ENCODE measurements at places on chromosomes 11 and 22.
A peak's percentile ranks its signal among the peaks of the same experiment; 100 is the strongest.

DNA sequence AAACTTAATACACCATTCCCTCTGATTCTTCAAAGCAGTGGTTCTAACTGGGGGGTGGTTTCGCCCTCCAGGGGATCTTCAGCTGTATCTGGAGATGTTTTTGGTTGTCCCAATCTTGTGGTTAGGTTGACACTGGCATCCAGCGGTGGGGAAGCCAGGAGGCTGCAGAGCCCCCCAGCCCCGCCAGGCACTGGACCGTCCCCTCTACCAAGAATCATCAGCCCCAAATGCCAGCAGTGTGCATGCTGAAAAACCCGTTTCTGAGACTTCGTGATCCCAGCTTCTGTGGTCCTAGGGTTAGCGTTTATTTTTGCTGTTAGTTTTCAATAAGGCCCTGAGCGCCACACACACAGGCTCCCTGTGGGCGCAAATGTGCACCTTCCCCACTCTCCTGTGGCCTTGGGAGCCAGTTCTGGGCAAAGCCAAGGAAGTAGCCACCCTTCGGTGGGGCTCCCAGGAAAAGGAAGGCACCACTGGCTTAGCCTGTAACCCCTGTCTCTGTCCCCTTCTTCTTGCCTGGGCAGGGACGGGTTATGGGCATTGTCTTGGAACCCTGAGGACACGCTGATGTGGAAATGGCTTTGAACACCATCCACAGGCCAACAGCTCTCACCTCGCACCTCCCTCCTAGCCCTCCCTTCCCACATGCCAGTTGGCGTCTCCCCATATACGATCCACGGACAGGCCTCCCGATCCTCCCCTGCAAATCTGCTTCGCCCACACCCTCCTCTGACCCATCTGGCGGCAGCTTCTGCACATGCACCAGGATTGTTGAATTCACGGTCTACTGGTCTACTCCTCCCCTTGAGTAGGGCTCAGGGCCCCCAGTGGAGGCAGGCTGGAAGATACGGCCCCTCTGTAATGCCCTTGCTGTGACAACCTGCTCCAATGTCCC lies 71.4 kb upstream of the CCND1 start:
- H3K27ac ChIP-seq = no peak overlapping the region
- H3K4me1 ChIP-seq = peaks cover 19% of the 10 kb centered on the region
- no peak overlapping the region for H3K4me3 ChIP-seq
- DNase-seq = no peak
- peaks cover 8% of the 10 kb centered on the region for H3K27me3 ChIP-seq
- no peaks in the 10 kb centered on the region for H3K36me3 ChIP-seq

GRCh38 chr11:16779436-16779835 lies 41.0 kb downstream of the C11orf58 start:
- H3K4me1 ChIP-seq = peaks cover 42% of the 10 kb centered on the region
- no peak for DNase-seq
- H3K27me3 ChIP-seq = peaks cover 3% of the 10 kb centered on the region
- no peaks in the 10 kb centered on the region for H3K36me3 ChIP-seq
- no peak overlapping the region for H3K27ac ChIP-seq

DNA sequence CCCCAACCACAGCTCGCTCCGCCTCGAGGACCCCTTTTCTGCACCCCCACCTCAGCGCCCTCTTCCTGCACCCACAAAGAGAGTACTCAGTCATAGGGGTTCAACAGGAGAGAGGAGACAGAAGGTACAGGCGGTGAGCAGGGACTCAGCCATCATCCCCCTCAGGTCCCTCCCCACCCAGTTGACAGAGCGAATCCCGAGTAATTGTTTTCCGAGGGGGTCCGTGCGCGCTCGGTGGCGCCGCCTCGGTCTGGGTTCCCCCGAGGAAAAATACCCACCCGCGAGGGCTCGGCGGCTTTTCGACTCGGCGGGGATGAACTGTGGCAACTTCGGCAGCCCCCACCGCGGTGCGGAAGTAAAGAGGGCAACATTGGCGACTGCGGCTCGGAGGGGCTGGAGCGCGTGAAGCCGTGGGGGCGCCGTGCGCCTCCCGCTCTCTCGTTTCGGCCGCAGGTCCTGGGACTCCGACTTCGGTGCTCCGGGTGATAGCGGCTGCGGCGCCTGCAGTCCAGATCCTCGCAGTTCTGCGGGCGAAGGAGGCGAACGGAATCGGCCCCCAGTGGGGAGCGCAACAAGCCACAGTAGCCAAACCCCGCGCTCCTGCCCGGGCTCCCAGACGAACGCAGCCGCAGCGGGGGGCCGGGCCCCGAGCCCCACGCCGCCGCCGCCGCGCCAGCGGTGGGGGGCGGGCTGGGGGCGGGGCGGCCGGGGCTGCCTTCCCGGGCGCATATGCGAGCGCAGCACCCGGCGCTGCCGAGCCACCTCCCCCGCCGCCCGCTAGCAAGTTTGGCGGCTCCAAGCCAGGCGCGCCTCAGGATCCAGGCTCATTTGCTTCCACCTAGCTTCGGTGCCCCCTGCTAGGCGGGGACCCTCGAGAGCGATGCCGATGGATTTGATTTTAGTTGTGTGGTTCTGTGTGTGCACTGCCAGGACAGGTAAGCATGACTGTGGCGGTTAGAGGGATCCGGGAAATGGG lies at the start of gene NELL1:
TSS of gene NELL1 (plus strand) at position 743 of the 976 bp plus-strand sequence.
- H3K27me3 ChIP-seq = peaks cover 88% of the 10 kb centered on the region
- H3K4me3 ChIP-seq = peak within 1 kb of the TSS; percentile 88
- H3K36me3 ChIP-seq = no peaks in the 10 kb centered on the region
- peak within 1 kb of the TSS; percentile 29 for H3K27ac ChIP-seq
- peak; percentile 65 for DNase-seq
- peaks cover 25% of the 10 kb centered on the region for H3K4me1 ChIP-seq

GRCh38 chr11:21514316-21514715 lies 678.6 kb upstream of the ANO5 start:
- H3K27ac ChIP-seq = no peak overlapping the region
- no peak overlapping the region for H3K4me3 ChIP-seq
- peaks cover 4% of the 10 kb centered on the region for H3K27me3 ChIP-seq
- no peaks in the 10 kb centered on the region for H3K4me1 ChIP-seq

- no peak overlapping the region for H3K4me3 ChIP-seq
- no peak overlapping the region for H3K27ac ChIP-seq
- H3K36me3 ChIP-seq = no peaks in the 10 kb centered on the region
- peaks cover 38% of the 10 kb centered on the region for H3K4me1 ChIP-seq
- DNase-seq = no peak
- peaks cover 3% of the 10 kb centered on the region for H3K27me3 ChIP-seq
Measured at GRCh38 chr11:29124470-29124869, 892.4 kb downstream of the KCNA4 start.

DNA sequence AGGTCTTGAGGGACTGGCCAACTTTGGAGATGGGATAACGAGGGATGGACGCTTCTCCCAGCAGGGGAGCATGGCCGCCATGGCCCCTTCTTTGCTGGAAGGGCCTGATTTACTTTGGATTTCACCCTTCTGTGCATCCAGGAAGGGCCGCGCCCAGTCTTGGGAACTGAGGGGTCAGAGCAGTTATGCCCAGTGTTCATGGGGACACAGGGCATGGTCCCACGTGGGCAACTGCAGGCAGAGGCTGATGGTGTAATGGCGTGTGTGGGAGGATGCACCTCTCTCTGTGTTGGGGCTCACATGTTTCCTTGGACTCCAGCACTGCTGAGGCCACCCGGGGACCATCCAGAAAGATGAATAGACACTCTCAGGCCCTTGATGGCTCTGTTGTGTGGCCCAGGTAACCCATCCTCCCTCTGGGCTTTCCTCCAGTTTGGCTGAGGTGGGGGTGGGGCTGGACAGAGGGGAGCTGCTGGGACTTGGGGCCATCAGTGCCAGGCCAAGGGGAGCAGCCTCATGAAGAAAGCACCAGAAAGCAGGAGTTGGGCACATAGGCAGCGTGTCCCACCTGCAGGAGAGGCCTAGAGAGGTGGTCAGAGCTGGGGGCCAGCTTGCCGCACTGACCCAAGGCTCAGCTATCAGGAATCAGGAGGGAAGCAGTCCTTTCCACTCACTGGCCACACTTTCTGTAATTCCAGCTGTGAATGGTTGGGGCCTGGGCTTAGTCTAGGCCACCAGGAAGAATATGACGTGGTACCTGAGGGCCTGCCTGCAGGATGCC lies 1033.9 kb downstream of the TBC1D22A start:
- DNase-seq = no peak
- no peaks in the 10 kb centered on the region for H3K36me3 ChIP-seq
- H3K4me1 ChIP-seq = no peaks in the 10 kb centered on the region
- no peak overlapping the region for H3K27ac ChIP-seq
- no peak overlapping the region for H3K4me3 ChIP-seq
- peaks cover 2% of the 10 kb centered on the region for H3K27me3 ChIP-seq

DNA sequence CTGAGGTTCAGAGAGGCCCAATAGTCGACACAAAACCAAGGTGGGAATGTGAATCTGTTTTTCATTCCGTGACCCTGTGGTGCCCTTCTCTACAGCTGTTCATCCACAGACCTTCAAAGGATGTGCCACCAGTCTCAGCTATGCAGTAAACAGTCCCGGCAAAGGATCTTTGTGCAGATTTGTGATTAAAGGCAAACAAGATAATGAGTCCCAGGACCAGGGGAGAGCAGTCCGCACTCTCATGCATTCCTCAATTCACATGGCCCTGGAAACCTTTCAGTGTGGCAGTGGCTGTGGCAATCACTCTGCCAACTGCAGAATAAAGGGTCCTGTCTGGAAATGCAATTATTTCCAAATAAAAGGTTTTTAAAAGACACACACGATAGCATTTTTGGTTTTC lies 418.6 kb downstream of the TENM4 start:
- H3K4me3 ChIP-seq = no peak overlapping the region
- peaks cover 54% of the 10 kb centered on the region for H3K4me1 ChIP-seq
- DNase-seq = no peak
- no peak overlapping the region for H3K27ac ChIP-seq

DNA sequence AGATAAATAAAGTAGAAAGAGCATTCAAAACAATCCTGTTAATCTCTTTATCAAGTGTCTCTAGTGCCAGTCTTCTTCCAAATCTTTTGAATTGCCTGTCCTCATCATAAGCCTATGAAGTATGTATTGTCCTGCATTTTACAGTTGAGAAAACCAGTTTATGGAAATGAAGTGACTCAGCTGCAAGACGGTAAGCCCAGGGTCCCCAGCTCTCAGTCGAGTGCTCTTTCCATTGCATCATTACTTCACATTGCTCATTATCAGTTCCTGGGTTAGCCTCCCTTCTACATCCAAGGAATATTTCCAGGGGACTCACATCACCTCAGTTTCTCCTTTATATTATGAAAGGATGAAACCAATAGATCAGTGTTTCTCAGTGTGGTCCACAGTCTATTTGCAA lies 9.1 kb upstream of the P4HA3 start:
- H3K4me3 ChIP-seq = no peak overlapping the region
- peaks cover 1% of the 10 kb centered on the region for H3K4me1 ChIP-seq
- H3K27me3 ChIP-seq = peaks cover 21% of the 10 kb centered on the region
- H3K27ac ChIP-seq = no peak overlapping the region

DNA sequence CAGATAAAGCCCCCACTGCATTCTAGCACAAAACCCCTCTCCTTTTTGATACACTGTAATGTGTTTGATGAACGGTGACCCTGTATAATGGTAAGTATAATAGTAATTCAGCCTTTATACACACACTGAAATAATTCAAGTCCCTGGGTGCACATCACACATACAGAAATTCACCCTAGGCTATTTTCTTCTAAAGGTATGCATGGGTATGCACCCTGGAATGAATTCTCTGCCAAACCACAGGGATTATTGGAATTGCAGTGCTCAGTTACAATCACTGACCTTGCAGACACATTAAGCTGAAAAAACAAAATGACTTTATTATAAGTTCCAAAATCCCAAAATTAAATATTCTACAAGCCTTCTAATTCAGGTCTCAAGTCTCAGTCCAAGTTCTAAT lies 245.9 kb upstream of the FAT3 start:
- H3K27ac ChIP-seq = no peak overlapping the region
- H3K4me1 ChIP-seq = peaks cover 18% of the 10 kb centered on the region
- no peaks in the 10 kb centered on the region for H3K36me3 ChIP-seq
- no peak for DNase-seq

DNA sequence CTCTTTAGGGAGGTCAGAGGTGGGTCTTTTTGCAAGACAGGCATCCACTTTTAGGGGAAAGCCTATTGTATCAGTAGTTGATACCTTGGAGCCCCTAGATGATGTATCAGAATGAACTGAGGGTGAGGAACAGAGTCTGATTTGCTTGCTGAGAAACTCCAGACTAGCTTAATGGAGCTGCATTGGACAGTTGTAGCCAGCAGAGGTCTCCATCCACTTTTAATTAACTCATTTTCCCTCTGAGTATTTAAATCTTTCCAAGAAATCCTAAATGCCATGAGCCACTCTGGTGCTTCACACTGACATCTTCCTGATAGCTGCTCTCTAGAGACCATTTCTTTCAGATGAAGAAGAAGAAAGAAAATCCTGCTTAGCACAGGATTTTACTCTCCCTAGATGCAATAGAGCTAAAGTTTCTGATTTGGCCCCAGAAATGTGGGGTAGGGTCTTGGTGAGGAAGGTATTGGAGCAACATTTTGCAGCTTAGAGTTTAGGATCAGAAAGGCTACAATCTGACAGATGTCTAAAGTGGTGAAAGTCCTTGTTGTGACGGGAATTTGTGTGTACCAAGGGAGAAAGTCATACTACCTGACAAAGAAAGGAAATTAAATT lies 38.0 kb downstream of the EXT2 start:
- peaks cover 16% of the 10 kb centered on the region for H3K27me3 ChIP-seq
- H3K4me3 ChIP-seq = peak overlapping the region; percentile 29
- H3K36me3 ChIP-seq = peaks cover 35% of the 10 kb centered on the region
- H3K4me1 ChIP-seq = peaks cover 53% of the 10 kb centered on the region
- peak; percentile 15 for DNase-seq

DNA sequence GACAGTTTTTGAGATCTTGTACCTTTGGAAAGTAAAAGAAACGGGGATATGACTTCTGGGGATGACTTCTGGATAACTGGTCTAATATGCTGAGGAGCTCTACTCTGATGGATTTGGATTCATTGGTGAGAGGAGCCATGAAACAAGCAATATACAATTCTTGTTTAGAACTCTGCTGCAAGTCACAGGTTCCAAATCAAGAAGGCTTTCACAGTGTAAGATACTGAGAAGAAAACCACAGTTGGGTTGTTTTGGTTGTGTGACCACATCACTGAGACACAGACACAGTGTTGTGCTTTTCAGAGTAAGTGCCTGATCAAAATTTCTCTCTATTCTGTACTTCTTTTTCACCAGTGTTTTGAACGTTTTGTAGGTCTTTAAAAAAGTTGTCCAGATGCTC lies 13.1 kb upstream of the UCP2 start:
- DNase-seq = no peak
- H3K4me3 ChIP-seq = no peak overlapping the region
- no peak overlapping the region for H3K27ac ChIP-seq
- peaks cover 9% of the 10 kb centered on the region for H3K36me3 ChIP-seq
- peaks cover 36% of the 10 kb centered on the region for H3K4me1 ChIP-seq

DNA sequence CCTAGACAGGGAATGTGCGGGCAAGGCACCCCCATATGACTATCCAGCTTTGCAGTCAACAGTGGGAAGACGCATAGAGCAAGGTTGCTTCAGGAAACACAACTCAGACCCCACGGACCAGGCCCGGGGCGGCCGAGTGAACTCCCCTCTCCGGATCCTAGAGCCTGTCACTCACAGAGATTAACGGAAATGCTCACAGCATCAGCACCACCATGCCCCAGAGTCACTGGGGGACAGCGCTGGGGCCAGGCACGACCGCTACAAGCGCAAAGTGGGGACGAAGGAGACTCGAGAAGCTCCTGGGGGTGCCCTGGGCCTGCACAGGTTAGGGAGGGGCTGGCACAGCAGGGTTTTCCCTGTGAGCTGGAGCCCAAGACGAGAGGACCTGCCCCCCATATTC lies 15.9 kb downstream of the MACROD1 start:
- no peak overlapping the region for H3K27ac ChIP-seq
- H3K4me1 ChIP-seq = peaks cover 32% of the 10 kb centered on the region
- no peaks in the 10 kb centered on the region for H3K36me3 ChIP-seq
- H3K27me3 ChIP-seq = peaks cover 19% of the 10 kb centered on the region
- no peak for DNase-seq
- no peak overlapping the region for H3K4me3 ChIP-seq
